DMS79 treated with DMSO at 0.1 percent for 48 hours (cell line): ENCODE measurements at places on chromosomes 11 and 22.

- DNase-seq = no peak
Observed at GRCh38 chr22:23325183-23325582, 144.9 kb downstream of the BCR start.

DNA sequence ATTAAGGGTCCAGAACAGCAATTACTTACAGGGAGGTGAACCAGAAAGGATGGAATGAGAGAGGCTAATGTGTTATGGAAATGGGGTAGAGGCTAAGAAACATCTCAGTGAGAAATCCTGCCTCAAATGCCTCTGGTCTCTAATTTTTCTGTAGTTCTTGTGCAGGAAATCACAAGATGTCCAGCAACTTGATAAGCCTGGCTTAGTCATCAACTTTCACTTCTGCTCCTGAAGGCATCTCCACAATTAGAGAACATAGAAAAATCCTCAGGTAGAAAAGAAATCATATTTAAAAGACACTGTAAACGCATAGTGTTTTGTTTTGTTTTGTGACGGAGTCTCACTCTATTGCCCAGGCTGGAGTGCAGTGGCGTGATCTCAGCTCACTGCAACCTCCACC lies 18.7 kb downstream of the MRGPRX4 start:
- DNase-seq = no peak

- peak; percentile 84 for DNase-seq
Observed at GRCh38 chr11:28107191-28107749, 686 bp downstream of the KIF18A start.

DNA sequence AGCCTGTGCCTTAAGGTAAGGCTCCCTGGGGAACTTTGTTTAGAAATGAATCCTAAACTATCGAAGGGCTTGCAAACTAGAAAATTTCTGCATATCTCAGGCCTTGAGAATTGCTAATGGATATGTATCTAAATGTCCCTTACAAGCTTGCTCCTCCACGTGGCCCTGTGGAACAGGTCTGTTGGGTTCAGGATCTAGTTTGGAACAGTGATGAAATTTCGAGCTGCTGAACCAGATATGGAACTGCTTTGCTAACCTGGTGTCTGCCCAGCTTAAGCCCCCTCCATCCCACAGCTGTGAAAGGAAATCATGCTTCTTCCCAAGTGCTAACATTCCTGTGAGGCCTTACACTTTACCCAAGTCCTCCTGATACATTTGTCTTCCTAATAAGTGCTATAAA lies 11.6 kb downstream of the SREBF2 start:
- DNase-seq = no peak

- DNase-seq = no peak
Observed at GRCh38 chr11:119794756-119795155, 65.8 kb upstream of the NECTIN1 start.

GRCh38 chr11:93842461-93842860 lies 8.0 kb downstream of the VSTM5 start:
- DNase-seq = no peak

DNA sequence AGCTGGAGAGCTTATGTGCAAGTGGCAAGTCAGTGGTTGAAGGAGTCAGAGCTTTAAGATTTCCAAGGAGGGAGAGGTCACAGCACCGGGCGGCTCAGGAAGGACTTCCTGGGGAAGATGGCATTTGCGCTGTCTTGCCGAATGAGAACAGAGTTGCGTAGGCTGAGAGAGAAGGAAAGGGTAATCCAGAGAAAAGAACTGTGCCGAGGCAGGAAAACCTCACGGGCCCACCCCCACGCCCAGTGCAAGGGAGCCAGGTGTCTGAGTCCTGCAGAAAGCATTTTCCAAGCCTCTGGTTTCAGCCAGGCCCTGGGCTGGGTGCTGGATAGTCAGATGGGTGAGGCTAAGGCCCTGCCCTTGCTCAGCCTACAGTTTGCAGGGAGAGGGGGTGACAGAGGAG lies 3.2 kb upstream of the AP1B1 start:
- DNase-seq = no peak

GRCh38 chr11:69774354-69775162 lies 583 bp downstream of the FGF4 start:
- DNase-seq = no peak

DNA sequence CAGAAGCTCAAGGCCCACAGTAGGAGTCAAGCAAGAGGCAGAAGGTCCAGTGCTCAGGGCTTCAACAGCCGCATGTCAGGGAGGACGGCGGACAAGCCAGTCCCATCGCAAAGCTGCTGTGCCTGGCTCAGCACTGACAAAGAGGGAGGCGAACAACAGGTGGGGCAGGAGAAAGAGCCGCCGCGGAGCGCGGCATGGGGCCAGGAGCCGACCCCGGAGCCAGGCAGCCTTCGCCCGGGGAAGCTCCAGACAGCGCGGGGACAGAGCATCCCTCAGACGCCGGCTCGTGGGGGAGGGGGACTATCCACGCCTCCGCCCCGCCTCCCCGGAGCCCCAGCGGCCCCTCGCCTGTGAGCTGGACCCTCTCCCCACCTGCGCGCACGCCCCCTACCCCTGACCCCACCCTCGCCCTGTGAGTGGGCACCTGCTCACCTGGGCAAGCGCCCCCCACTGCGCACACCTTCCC lies 369 bp downstream of the DHCR7 start:
- peak; percentile 80 for DNase-seq

DNA sequence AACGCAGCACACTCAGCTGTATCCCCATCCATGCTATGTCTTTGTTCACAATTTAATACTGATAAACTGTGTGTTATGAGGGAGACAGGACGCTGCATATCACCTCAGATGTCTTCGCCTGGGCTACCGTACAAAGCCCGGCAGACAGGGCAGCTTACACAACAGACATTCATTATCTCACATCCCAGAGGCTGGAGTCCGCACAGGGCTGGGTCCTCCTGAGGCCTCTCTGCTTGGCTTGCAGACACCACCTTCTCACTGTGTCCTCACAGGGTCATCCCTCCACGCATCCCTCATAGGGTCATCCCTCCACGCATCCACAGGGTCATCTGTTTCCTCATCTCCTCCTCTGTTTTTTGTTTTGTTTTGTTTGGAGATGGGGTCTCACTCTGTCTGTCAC lies 61.2 kb downstream of the SHANK2 start:
- no peak for DNase-seq

GRCh38 chr11:3058753-3059664 lies 1.8 kb upstream of the CARS1 start:
- no peak for DNase-seq

GRCh38 chr11:74522776-74523175 lies 29.3 kb upstream of the LIPT2 start:
- no peak for DNase-seq

- no peak for DNase-seq
Observed at GRCh38 chr11:79212741-79213190, 228.1 kb downstream of the TENM4 start.

- DNase-seq = peak; percentile 42
Observed at GRCh38 chr11:24496736-24497725, at the start of gene LUZP2. Gene LUZP2, plus strand, starts transcription at chr11:24497053.

GRCh38 chr11:41316751-41317150 lies 142.7 kb downstream of the LRRC4C start:
- DNase-seq = no peak

DNA sequence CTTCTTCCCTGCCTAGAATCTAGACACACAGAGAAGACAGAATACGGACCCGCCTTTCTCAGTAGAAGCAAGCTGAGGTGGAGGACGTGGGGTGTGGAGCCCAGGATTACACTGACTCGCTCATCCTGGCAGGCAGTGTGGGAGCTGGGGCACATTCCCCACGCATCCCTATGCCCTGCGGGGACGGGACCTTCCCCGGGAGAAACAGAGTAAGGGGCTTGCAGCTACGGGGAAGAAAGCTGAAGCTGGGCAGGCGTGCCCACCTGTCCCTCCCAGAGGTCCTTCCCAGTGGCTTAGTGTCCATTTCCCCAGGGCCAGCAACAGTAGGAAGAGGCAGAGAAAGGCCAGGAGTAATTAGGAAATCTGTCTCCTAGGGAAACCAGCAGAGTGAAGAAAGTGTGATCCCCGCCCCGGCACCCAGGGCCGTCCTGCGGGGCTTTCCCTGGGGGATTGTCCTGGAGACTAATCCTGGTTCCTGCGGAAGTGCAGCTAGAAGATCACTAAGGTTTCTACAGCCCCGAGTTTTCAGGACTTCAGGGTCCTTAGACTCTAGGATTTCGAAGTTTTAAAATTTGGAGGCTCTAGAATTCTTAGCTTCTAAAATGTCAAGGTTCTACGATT lies 7.8 kb downstream of the DNAJB13 start:
- no peak for DNase-seq

- no peak for DNase-seq
Observed at GRCh38 chr11:62919898-62920640, 1.1 kb downstream of the CHRM1 start.

GRCh38 chr22:43152357-43153071 lies 1.2 kb downstream of the TSPO start:
- no peak for DNase-seq

GRCh38 chr11:93169950-93170561 lies 27.7 kb downstream of the SLC36A4 start:
- peak; percentile 49 for DNase-seq

- no peak for DNase-seq
Observed at GRCh38 chr11:80529726-80530125, 1088.9 kb upstream of the TENM4 start.

- no peak for DNase-seq
Observed at GRCh38 chr22:45262931-45263462, 21.8 kb upstream of the UPK3A start.

DNA sequence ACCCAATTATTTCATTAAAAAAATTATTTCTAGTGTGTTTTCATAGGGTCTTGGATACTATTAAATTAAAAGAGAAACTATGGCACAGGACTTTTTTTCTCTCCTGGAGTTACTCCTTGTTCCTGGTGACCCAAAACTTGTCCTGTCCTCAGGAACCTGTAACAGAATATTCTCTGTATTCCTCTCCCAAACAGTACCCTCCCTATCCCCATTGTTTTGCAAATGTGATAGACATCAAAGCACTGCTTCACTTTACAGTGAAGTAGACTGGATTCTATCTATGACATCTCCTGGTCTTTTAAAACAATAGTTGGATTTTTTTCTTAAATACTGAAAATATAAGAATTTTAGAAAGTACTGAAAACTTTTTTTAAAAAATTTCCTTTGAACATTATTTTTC lies 37.2 kb downstream of the FAR1 start:
- no peak for DNase-seq

GRCh38 chr11:66317723-66318599 lies 1.1 kb upstream of the CD248 start:
- no peak for DNase-seq

- no peak for DNase-seq
Observed at GRCh38 chr11:30016588-30017363, at the start of gene KCNA4. Gene KCNA4, minus strand, starts transcription at chr11:30017030. Its CDS starts 4,352 bp downstream, at chr11:30012678.

DNA sequence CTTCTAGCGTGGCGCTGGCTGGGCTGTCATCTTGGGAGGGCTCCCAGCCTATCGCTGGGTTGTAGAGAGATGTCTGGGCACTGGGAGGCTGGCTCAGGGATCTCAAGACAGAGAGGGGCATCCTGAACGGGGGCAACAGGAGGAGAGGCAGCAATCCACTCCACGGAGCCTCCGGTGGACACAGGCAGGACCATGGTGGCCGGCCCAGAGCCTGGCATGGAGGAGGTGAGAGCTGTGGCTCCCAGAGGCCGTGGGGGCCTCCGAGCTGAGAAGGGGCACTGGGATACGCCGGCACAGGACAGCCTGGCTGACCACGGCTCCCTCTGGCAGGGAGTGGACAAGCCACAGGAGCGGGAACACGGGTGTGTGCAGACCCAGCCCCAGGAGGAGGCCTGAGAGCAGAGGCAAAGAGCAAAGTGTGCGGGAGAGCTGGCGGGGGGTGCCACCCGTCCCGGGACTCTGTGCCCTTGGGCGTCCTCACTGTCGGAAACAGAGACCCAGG lies 9.1 kb downstream of the MRGPRF start:
- DNase-seq = no peak

- DNase-seq = peak; percentile 57
Observed at GRCh38 chr11:66866511-66866986, 9.7 kb downstream of the LRFN4 start.

- DNase-seq = peak; percentile 52
Observed at GRCh38 chr22:19855504-19856409, 1.1 kb upstream of the GNB1L start.

DNA sequence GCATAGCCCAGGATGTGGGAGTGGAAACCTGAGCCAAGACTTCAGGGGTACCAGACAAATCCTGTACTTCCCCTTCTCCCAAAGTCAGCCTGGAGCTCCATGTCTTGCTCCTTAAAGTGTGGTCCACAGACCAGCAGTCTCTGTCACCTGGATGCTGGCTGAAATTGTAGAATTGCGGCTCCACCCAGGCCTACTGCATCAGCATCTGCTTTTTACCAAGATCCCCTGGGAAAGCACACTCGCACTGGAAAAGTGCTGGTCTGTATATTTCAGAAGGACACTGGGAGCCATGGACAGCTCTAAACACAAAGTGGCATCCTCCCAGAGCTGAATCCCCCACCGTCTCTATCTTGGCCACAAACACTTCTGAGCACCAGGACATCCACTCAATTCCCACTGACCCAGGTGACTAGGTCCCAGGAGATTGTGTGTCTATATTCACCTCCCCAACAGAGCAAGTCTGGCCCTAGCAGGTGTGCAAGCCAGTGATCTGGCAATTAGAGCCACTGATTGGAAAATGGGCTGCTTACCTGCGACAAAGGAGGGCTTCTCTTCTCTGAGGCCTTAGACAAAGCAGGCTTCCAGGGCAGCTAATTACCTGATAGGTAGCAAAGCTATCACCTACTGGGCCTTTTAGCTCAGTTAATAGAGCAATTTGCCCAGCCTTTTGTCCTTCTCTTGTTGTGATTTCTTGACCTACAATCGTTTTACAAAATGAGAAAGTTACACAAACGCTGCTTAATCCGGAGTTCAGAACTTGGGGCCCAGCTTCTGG lies 443.3 kb downstream of the MN1 start:
- DNase-seq = no peak

DNA sequence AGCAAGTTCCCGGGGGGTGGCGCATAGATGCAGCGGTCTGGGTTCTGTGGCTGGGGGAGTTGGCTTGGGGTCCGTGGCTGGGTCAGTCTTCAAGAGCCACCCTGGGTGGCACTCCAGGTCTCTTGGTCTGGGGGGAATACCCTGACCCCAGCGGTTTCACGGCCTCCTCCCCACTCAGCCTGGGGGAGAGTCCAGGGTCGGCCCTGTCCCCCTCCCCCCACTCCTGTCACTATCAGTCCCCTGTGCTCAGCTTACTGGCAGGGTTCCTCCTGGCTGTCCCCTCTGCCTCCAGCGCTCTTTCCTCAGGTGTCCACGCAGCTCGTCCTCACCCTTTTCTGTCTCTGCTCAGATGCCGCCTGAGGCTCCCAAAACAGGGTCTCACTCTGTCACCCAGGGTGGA lies 68.5 kb upstream of the PARVG start:
- no peak for DNase-seq

GRCh38 chr11:104564921-104565582 lies 333.2 kb downstream of the CASP12 start:
- no peak for DNase-seq

DNA sequence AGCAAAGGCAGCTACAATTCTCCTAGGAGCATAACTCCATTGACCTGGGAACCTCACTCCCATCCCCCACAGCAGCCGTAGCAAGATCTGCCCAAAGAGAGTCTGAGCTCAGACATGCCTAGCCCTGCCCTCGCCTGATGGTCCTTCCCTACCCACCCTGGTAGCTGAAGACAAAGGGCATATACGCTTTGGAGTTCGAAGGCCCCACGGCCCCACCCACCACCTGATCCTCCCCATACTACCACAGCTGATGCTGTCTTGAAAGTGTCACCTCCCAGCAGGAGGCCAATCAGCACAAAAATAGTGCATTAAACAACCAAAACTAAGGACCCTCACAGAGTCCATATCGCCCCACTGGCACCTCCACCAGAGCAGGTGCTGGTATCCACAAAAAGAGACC lies 22.6 kb upstream of the GNAZ start:
- no peak for DNase-seq

- no peak for DNase-seq
Observed at GRCh38 chr11:133985981-133986944, 29.5 kb upstream of the IGSF9B start.

GRCh38 chr22:28442711-28443525 lies 236.7 kb downstream of the TTC28 start:
- no peak for DNase-seq
